IgD-negative memory B cell (primary cell): ENCODE measurements at places on chromosomes 11 and 22. TPM values are rescaled to one million over a fixed set of nuclear protein-coding genes. Genes with fewer than 3 reads are reported as not detected.

The FAM76B gene
- 19.6 TPM for polyA plus RNA-seq

The PNPLA3 gene
- not detected for polyA plus RNA-seq

The SYVN1 gene
- 61.2 TPM for polyA plus RNA-seq

The ENTHD1 gene
- polyA plus RNA-seq: 0.23 TPM

The OR2D3 gene
- polyA plus RNA-seq: not detected

The KCTD14 gene
- 0.30 TPM for polyA plus RNA-seq

The OSM gene
- 0.79 TPM for polyA plus RNA-seq
